Midbrain (tissue), 1 donor: ENCODE measurements at places on chromosomes 5 and 9.

DNA sequence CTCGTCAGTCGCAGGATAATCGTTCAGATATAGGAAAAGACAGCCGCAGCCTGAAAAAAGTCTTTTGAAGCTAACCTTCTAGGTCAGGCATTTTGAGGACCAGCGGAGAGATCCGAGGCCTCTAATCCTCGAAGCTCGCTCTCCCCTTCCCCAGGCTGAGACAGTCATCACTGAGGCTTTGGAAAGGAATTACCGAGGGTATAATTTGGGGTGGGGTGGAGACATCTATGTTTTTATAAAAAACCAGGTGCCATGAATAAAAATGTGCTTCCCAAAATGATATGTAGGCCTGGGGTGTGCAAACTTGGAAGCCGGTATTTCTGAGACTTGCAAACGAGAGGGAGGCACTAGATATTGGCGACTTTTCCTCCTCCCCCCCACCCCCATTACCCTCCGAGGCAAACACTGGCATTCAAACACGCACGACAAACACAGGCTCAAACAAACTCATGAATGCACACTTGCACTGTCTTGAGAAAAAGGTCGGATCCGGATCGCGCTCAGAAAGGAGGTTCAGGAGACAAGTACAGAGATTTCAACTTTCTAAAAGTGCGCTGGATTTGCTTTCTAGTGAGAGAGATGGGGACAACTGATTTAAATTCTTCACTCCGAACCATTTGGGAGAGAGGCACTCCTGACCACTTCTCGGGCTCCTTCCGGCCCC, 935 bp upstream of the MSX2 start:
- DNase-seq, result no peak

DNA sequence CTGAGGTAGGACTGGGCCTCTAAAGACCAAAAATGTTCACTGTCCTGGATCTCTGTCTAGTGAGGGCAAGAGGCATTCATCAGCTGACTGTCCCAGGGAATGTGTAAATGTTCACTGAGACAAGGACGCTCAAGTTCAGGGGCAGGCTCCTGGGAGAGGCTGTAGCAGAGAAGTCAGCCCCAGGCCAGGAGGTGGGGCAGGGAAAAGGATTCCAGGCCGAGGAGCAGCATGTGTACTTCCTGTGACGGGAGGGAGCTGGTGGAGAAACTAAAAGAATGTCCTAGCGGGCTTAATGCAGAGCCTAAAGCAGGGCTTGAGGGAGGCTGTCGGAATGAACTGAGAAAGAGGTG, 205.8 kb downstream of the GABBR2 start:
- DNase-seq, result no peak

- DNase-seq, result peak; percentile 49
These were observed 49.4 kb downstream of the ITGA1 start for GRCh38 chr5:52837068-52837467.

DNA sequence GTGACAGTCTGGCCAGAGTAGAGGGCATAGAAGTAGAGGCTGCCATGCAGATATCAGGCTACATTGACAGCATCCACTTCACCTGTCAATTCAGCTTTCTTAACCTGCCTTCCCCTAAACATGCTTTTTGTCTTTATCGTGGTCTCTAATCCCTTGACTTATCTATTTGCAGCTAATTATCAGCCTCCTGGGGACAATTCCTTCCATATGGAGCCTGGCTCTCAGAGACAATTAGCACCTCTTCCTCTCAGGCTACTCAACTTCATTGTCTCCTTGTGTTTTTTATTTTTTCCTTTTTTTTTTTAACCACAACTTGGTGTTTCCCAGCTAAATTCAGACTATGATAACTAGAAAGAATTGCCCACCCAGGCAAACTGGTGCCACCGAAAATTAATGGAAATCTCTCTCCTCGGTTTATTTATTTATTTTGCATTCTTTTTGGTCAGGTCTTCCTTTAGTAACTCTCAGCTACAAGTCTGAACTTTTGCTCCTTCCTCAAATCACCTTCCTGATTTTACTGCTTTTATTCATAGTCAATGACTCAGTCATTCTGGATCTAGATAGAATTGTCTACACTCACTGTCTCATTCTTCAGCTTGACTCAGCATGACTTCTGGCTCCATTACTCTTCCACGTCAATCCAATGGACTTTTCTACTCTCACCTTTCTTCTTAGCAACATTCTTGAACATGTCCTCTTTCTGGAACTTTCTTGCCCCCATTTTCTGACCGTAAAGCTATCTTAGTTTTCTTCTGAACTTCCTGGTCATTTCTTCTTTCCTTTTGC, 63.0 kb upstream of the BASP1 start:
- no peak for DNase-seq

GRCh38 chr5:179190851-179191505, 130.8 kb downstream of the ZNF354C start:
- no peak for DNase-seq

GRCh38 chr9:82188817-82189216, 200.2 kb downstream of the SPATA31D1 start:
- no peak for DNase-seq

- DNase-seq, result no peak
These were observed 19.2 kb upstream of the HMGCS1 start for GRCh38 chr5:43332401-43332800.

GRCh38 chr5:156154757-156155156, 172.2 kb upstream of the SGCD start:
- no peak for DNase-seq

DNA sequence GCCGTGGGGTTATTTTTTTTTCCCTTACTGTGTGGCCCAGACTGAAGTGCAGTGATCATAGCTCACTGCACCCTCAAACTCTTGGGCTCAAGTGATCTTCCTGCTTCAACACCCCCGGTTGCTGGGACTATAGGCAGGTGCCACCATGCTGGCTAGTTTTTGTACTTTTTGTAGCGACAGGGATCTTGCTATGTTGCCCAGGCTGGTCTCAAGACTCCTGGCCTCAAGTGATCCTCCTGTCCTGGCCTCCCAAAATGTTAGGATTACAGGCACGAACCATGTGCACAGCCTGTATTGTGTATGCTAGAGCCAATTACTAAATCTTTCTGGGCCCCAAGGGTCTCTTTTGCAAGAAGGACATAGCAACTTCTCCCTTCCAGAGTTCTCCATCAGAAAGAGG, 23.1 kb downstream of the GALNT10 start:
- DNase-seq, result no peak

DNA sequence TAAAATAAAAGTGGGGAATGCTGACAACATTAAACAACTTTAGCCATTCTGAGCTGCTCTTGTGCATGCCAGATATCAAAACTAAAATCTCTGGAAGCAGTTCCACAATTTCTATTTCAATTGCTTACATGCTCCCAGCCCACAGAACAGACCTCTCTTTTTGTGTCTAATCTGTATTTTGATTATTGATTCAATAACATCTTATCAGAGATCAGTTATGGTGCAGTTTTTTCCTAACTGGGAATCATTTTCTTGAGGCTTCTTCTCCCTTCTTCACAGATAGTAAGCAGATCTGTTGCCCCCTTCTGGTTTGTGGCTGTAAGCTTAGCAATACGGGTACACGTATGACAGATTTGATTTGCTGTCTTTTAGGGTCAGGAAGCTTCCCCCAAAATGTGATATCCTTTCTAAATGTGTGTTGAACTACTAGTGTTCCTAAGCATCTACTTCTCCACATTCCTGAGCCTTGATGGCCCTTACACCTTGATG, 39.4 kb downstream of the MRPS27 start:
- DNase-seq, result peak; percentile 41

GRCh38 chr5:99061711-99062110, 132.9 kb upstream of the CHD1 start:
- DNase-seq, result no peak

GRCh38 chr5:14576206-14576605, 5.4 kb upstream of the OTULINL start:
- DNase-seq, result no peak

DNA sequence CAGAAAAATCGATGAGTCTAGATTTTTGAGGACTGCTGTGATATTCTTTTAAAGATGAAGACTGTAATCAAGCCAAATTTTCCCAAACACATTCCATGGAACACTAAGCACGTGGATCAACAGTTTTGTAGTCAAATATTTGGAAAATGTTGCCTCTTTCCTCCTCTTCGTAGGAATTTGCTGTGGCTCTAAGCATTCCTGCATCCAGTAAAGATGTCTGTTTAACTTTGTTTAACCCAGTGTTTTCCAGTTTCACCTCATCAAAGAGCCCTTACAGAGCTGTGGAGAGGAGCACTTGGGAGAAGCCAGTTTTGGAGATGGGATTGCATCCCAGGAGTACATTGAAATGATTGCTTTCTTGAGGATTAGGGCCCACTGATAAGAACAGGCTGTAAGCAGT, 58.9 kb downstream of the INSYN2B start:
- no peak for DNase-seq

GRCh38 chr9:101848485-101848919, 110.1 kb upstream of the GRIN3A start:
- no peak for DNase-seq

- no peak for DNase-seq
These were observed 5.5 kb downstream of the C7 start for GRCh38 chr5:40914835-40915234.

- DNase-seq, result no peak
These were observed 174.7 kb downstream of the NR3C1 start for GRCh38 chr5:143228597-143229293.

- no peak for DNase-seq
These were observed 92.6 kb downstream of the EFNA5 start for GRCh38 chr5:107578051-107578635.

GRCh38 chr5:16754601-16755000, 137.8 kb upstream of the RETREG1 start:
- no peak for DNase-seq

DNA sequence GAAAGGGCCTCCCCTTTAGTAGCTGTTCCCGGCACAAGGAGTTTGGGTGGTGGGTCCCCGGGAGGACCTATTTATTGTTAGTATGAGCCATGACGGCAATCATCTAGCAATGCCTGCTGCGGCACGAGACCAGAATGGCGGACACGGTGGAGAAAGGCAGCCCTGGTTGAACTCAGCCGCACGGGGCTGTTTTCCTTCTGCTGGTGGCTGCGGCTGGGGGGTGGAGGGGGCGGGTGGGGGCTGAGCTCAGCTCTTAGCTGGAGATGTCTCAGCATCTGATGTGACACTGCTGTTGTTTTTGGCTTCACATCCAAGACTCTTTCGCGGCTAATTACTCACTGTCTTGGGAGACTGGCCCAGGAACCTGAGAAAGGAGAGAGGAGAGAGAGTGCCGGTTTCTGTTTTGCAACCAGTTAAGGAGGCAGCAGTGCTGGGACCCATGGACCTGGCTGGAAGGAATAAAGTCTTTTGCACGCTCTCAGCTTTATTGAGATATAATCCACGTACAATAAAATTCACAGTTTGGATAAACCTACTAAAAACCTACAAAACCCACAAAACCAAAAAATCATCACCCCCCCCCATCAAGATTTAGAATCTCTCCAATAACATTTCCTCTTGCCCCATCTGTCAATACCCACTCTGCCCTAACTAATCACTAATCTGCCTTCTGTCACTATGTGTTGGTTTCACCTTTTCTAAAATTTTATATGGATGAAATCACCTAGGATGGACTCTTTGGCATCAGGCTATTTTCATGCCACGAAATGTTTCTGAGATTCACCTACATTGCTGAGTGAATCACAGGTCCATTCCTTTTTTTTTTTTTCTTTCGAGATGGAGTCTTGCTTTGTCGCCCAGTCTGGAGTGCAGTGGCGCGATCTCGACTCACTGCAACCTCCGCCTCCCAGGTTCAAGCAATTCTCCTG, 81.8 kb upstream of the NEURL1B start:
- no peak for DNase-seq

DNA sequence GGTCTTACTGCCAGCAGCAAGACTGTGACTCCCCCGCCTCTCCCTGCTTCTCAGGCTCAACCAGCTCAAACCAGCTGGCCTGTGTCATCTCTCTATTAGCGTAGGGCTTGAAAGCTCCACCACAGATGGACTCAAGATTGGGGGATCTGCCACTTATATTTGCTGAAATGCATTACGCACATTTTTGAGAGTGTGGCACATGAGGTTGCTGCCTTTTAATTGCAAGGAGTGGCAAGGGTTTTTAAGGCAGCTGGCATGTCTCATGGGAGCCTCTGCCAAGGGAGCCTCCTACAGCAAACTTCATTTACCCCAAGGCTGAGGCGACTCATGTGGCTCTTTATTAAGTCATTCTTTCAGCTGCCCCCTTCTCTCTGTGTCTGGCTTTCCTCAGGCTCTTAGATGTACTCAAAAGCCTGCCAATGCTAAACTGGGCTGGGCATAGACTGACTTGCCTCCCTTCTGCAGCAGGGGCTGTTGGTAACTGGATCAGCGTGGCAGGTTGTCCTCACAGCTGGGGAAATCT, 219.3 kb downstream of the SMARCA2 start:
- DNase-seq, result no peak

- peak; percentile 30 for DNase-seq
These were observed 14.0 kb upstream of the LOX start for GRCh38 chr5:122091936-122092600.

DNA sequence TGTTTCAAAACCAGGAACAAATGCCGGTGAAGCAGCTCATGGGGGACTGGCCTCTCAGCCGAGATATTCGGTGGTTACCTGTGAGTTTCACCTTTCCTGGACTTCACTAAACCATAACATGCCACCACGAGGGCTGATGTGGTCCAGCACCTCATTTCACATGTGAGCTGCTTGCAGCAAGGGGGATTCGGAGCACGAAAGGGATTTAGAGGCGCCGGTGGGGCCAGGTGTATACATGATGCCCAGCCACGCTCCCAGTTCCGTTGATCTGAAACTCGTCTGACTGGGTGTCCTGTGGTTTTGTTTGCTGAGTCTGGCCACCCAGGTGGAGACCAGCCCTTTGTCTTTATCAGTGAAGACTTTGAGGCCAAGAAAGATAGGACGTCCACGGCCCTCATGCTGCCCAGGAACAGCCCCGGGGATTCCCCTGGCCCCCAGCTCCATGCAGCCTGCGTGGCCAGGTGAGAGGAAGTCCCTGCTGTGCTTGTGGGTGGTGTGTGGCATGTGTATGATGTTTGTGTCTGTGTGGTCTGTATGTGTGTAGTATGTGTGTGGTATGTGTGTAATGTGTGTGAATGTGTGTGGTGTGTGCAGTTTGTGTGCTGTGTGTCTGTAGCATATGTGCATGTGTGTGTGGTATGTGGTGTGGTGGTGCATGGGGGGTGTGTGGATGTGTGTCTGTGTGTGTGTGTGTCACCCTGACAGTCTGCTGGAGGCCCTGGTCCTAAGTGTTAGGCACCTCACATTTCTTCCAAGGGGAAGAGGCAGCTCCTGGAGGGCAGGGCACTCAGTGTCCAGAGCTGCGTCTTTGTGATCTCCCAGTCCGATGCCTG, 23.4 kb downstream of the PHF2 start:
- DNase-seq, result no peak

GRCh38 chr5:54491326-54491725, 26.2 kb upstream of the SNX18 start:
- no peak for DNase-seq

GRCh38 chr5:42767491-42768105, 11.0 kb downstream of the CCDC152 start:
- DNase-seq, result peak; percentile 67

GRCh38 chr5:108862211-108862610, 114.5 kb downstream of the FER start:
- no peak for DNase-seq

DNA sequence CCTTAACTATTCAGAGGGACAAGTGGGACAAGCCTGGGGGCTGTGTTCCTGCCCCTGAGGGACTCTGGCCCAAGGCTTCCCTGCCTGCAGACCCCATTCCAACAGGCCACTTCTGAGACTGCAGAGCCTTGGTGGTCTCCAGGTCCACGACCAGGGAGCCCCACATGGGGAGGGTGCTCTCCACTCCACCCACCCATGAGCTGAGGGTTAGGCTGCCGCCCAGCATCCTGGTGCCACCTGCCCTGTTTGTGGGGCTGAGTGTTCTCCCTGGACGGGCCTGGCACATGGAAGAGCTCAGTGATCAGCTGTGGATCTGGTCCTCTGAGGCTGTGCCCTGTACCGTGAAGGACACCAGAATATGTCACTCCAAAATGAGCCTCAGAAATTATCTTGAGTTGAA, 2.5 kb upstream of the ABO start:
- DNase-seq, result no peak
